LoVo (cell line): ENCODE measurements at places on chromosomes 5 and 9.

DNA sequence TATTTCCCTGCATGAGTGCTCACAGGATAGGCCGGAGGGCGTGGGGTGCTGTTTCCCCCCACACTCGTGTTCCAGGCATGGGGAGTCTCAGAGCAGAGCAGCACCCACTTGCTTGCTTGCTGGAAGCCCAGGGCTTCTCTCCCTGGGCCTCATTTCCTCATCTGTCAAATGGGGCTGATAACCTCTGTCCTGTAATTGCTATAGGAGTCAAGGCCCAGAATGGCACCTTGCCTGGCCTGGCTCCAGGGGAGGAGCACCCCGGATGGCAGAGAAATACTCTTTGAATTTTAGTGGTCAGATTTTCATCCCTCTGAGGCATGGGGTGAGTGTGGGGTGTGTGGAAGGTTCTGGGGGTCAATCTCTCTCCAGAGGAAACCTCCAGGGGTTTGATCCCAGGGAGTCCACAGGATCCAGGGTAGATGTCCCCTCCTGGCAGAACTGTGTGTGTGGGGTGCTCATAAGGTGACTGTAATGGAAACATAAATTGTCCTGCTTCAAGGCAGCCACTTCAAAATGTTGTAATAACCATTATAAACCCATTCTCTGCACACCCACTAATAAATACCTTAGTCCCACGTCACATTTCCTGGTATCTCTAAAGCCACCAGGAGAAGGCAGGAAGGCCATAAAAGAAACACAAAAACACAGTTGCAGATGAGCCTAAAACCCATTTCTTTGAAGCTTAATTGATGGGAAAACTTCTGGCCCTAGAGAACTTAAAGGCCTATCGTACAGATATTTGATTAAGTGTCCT, 272.2 kb downstream of the FSTL4 start:
- peak; percentile 77 for DNase-seq

DNA sequence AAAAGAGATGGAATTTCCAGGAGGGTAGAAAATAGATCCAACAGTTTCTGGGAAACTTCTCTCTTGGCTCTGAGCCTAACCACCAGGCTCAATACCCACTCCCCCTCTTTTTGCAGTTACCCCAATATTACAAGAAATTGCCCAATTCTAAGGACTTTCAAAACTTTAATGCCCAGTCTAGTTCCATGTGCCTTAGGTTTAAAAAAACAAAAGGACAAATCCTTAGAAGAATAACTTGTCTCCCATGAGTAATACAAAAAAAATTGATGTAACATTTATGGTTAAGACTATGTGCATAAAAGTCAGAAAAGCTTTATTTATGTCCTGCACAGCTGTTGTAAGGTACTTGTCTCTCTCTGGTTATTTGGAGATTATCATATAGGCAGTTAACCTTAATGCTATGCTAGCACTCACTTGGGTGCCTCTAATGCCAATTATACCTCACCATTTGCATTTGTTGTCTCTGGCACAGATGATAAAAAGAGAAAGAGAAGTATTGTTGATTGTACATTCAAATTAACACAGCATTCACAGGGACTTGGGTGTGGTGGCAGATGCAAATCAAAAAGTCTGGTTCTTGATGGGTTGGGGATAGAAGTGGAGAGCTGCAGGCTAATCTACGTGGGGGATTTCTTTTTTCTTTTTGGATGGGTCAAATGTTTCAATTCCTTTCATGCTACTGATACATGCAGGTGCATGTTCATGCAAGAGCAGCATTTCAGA, 159.4 kb downstream of the PIK3R1 start:
- no peak for DNase-seq

- no peak for DNase-seq
Measured at GRCh38 chr5:17734011-17734410, 99.8 kb downstream of the TAF11L14 start.

DNA sequence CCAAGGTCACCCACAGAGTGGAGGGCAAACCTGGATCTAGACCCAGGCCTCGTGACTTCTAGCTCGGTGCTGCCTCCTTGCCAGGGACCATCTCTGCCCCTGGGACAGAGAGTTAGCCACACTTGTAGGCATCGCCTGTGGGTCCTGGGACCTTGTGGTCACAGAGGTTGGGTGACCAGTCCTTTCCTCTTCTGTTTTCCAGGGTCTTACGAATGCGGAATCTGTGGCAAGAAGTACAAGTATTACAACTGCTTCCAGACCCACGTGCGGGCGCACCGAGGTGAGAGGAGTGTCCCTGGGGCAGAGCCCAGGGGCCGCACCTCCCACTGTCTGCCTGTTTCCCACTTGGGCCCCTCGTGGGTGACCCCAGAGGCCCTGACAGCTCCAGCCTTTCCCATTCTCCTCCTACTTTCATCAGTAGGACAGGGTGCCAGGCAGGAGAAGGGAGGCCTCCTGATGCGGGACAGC, 76.3 kb downstream of the AMBP start:
- no peak for DNase-seq

GRCh38 chr5:3320317-3320875, 275.2 kb upstream of the IRX1 start:
- DNase-seq = no peak

DNA sequence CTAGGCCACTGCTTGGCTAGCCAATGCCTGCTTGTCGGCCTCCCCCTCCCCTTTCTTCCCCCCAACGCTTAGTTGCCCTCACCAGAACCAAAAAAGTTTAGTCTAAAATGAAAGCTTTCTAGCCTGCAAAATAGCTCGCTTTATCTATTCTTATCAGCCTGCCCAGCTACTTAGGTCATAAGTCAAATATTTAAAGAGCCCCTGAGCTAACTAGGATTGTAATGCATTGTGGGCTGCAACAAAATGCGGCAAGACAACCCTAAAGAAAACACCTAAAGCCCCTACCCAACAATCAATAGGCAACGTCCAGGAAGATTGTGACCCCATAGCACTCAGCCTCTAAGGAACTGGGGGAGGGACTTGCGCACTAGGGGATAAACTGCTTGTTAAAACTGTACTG, 38.6 kb upstream of the PCSK5 start:
- DNase-seq = no peak

DNA sequence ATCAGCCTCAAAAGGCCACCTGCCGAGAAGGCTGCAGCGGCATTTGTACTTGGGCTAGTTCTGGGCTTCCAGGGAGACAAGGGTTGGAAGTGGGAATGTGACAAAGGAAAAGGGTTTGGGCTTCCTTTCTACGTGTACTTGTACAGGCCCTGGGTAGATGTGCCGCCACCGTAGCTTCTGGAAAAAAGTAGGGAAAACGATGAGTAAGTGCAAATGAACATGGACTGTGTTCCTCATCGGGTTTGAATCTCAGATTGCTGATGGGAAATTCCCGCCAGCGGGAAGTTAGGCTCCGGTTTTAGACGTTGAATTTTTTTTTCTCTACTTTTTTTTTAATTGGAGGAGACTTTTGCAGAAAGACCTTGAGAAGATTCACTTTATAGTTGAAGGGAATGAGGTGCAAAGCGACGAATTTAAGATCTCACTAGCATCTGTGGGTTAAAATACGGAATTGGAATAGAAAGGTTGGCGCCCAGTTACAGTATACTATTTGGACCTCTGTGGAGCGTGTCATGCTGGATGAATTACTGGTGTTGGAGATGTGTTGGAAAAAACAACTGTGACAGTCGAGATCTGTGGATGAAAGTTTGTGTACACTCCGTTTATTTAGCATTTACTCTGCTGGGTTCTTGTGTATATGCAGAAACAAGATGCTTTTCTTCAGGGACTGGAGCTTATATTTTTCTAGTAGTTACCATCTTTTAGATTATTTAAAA, 1.2 kb downstream of the G3BP1 start:
- peak; percentile 6 for DNase-seq

- DNase-seq = no peak
Measured at GRCh38 chr5:115577741-115578140, 24.5 kb downstream of the TICAM2 start.

DNA sequence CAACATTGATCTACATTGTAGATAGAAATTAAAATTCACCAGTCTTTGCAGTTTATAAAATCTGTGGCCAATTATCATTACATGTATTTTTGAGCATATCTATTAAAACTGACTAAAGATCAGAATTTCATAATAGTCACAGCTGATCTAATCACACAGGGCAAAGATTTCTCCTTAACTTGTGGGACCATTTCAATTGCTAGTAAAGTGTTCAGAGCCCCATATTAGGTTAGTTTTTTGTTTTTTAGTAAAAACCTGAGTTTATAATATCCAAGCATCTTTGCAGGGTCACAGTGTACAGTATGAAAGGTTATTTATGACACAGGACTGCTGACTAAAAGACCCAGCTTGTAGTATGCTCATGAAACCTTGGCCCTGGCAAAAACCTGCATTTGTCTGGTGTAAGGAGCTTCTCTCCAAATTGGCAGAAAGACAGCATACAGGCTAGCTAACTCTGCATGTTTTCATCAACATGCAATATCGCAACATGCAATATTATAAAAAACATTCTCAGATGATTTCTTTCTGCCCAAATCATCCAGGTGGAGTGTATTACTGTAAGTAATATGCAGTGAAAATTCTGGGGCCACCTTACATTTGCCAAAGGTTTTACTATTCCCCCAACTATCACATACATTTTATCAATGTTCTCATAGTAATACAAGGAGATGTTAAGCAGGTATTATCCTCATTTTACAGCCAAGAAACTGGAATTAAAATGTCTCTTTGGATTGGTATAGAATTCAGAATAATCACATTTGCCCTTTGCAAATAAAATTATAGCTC, 37.7 kb upstream of the ALDH1A1 start:
- DNase-seq = no peak

GRCh38 chr9:130984521-130984920, 24.5 kb upstream of the LAMC3 start:
- DNase-seq = no peak

DNA sequence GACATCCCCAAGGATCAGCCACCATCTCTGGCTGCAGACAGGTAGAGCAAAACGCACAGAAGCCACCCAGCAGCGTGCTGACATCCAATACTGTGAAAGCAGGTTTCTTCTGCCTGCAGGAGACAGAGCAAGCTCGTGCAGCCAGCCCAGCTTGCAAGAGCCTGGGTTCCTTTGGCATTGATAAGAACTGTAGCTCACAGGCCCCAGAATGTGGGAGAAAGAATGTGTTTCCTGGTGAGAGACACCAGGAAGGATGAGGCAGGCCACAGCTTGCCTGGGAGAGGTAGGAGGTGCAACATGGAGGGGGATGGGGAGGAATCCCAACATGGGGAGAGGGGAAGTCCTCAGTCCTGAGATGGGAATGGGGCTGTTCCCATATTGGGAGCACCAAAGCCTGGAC, 34.0 kb upstream of the ARAP3 start:
- no peak for DNase-seq

DNA sequence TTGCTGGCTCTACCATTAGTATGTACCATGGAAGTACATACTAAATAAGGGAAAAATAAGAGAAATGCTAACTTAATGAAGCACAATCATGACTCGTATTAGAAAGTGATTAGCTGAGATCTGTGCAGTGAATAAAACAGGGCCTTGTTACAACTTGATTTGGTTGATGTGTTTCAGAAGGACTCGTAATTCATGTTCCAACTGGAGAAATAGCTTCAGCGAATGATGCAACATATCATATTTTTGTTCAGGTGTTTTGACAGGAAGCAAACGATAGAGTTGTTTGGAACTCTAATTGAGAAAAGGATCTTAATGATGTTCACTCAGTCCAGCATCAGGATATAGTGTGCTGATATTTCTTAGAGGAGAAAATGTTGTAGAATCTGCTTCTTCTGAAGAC, 474.6 kb upstream of the WWC1 start:
- no peak for DNase-seq

DNA sequence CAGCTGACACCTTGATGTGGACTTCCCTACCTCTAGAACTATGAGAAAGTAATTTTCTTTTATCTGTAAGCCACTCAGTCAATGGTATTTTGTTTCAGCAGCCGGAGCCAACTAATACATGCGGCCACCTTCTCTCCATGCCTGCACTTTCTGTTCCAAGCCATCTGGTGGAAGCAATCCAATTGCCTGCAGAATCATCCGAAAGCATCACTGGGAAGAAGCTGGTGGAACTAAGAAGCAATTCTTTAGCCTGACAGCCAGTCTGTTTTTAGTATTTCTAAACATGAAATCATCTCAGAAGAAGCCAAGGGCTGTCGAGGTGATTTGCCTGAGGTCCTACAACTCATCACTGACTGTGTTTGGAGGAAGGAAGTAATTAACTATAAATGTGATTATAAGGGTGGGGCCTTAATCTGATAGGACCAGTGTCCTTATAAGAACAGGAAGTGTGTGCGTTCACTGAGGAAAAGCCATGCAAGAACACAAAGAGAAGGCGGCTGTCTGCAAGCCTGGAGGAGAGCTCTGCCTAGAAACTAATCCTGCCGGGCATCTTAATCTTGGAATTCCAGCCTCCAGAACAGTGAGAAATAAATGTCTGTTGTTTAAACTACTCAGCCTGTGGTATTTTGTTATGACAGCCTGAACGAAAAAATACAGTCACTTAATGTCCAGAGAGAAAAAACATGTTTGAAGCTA, 49.1 kb downstream of the NXNL2 start:
- no peak for DNase-seq

- DNase-seq = no peak
Measured at GRCh38 chr5:168305281-168305680, 13.8 kb downstream of the WWC1 start.

DNA sequence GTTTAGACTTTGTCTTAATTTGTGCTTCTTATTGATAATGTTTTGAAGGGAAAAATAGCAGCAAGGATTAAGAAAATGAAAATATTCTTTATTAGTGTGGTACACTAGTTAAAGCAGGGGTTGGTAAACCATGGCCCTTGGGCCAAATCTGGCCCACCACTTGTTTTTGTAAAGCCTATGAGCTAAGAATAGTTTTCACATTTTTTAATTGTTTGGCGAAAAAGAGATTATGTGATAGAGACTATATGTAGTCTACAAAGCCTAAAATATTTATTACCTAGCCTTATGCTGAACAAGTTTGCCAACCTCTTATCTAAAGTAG, 57.2 kb downstream of the KCNN2 start:
- no peak for DNase-seq

DNA sequence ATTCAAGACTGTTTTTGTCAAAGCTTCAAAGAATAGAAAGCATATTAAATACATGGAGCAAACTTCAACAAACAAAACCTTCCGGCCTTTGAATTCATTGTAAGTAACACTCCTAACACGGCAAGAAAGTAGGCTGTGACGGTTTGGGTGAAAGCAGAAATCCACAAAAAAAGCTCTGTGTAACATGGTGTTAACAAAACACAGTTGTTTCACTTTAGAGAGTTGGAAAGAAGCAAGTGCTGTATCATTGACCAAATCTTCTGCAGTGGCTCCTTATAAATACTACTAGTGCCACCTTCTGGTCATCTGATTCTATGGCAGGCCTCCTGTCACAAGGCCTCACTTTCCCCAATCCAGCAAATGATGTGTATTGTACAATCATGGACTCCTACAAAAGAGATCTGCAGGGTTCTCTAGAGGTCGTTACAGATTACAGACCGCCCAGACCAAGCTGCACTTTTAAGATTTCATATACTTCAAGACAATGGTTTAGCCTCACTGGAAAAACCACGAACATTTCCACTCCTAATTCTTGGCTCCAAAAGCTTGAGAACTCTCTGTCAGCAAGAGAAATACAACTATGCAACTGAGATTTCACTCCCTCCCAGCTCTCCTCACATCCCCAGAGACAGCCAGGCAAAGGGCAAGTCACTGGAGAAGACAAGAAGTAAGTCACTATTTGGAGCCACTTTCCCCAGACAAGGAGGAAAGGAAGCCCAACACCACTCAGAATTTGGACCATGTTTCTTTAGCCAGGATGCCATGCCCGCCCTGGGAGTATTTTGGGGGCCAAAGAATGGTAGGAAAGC, 196.2 kb downstream of the DTWD2 start:
- DNase-seq = peak; percentile 68

GRCh38 chr5:159096243-159096923, 3.3 kb downstream of the EBF1 start:
- DNase-seq = no peak

GRCh38 chr5:154370813-154371212, 75.0 kb upstream of the SAP30L start:
- DNase-seq = no peak
